ENCODE measurements at places on chromosomes 5 and 9.

- DNase-seq = no peak
Observed at GRCh38 chr9:16090907-16091629, 538.2 kb downstream of the CCDC171 start.

GRCh38 chr9:116320290-116320689, 166.7 kb downstream of the PAPPA start:
- no peak for DNase-seq

DNA sequence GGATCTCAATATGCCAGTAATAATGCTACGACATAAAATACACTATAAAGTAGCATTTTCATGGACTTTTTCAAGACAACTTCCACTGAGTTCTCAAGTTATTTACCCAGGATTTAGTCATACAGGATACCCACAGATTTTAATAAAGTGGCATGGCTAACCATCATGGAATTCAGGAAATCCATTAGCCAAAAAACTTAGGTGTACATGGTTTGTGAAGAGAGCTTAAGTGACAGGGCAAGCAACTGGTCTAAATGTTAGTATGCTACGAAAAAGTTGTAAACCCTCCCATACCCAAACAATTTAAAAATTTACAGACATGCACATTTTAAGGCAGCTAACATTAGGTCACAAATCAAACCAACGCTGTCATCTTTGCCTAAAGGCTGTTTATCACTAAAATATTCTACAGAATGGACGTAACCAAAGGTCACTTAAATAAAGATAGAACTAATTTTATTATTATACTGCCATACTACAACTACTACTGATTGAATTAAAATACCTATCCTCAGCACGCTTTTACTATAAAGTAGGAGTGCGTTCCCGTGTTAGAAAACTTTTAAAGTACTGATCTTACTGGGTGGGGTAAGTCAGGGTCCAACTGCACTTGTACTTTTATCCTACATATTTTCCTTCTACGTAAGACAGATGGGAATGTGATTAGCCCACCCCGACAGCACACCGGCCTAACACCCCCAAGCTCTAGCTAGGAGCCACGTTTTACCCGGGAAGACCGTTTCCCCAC, 1.1 kb downstream of the UBTD2 start:
- no peak for DNase-seq

DNA sequence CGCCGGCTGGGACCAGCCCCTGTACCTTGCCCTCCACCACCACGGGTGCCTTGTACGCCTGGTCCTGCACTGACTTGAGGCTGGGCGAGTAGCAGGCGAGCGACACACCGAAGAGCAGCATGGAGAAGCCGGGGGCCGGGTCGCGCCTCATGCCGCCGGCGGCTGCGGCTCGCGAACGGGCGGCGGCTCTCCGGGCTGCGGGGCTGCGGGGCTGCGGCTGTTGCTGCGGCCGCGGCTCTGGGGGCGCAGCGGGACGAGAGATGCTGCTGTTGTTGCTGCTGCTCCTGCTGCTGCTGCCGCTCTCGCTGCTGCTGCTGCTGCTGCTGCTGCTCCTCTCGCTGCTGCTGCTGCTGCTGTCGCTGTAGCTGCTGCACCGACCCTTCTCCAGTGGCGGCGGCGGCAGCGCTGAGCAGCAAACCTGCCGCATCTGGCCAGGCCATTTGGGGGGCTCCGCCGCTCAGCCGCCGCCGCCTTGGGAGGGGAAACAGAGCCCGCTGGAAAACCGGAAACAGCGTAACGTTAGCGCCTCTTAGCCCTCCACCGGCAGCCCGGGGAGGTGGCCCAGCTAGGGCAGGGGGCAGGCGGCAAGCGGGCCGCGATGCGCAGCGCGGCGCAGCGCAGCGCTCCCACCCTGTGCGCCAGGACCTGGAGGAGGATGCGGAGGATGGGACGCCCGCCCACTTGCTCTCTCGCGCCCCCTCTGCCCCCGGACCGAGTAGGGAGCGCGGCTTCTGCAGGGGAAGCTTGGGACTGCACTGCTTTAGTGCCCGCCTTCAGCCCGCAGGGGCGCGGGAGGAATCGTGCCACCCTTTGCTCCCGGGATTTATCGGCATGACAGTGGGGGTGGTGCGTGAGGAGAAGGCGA, at the start of gene NRG2:
Gene NRG2 (minus strand): TSS at position 657 of the 865 bp plus-strand sequence.
- peak; percentile 45 for DNase-seq

DNA sequence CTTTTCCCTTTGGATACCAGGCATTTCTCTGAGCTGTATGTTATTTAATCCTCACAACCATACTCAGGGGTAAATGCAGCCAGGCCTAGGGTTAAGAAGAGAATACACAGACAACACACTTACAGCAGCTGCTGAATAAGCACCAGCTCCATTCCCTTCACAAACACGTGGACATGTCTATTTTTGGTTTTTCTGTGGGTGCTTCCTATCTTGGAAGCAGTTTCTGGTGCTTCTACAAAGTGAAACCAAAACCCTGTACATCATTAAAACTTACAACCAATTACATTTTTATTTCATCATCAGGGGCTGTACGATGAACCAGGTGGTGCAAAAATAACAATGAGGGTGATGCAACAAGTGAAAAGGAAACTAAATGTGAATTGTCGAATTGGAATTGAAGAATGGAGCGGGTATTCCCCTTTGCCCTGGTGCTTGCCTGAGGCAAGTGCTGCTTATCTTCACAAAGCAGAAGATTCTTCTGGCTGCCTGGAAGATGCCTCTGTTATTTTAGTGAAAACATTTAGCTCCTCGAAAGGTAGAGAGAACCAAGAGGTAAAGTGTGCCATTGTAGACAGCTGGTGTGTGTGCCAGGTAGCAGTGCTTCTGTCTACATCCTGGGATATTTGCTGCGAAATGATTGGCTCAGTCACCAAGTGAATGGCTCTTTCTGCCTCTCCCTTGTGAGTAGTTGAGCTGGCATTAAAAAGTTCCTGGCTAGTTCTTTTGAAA, 18.6 kb upstream of the IFNB1 start:
- DNase-seq = peak; percentile 14

DNA sequence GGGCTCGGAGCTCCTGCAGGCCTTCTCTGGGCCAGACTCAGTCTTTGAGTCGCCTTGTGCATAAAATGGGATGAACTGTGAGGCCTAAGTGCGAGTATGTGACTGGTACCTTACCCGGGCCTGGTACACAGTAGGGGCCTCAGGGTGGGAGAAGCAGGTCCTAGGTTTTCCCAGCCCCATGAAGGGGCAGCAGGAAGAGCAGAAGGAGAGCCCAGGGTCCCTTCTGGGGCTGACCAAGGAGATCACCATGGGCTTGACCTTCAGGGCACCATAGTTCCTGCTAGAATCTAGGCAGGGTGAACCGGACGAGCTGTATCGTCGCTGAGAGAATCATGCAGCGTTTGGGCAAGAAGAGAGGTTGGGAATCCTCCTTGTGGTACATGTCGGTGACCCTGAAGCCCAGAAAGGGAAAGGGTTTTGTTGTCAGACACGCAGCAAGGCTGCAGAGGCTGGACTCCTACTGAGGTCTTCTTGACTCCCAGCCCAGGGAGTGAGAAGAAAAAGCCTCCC, 373 bp upstream of the PHYKPL start:
- no peak for DNase-seq

DNA sequence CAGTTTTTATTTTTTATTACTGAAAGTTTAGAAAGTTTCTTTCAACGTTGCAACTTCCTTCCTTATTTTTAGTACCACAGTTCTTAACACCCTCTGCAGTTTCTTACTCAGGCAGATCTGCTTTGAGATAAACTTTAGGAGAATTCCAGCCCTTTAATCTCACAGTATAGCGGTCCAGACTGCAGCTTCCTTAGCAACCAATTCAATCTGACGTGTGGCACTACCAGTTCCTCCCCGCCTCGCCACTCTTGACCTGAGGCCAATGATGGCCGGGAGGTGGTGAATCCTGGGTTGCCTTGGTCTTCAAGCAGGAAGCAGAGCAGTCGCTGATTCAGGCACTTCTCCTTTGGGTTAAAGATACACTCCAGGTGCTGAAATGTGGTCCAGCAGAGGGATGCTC, 334.3 kb upstream of the TRPC7 start:
- no peak for DNase-seq

DNA sequence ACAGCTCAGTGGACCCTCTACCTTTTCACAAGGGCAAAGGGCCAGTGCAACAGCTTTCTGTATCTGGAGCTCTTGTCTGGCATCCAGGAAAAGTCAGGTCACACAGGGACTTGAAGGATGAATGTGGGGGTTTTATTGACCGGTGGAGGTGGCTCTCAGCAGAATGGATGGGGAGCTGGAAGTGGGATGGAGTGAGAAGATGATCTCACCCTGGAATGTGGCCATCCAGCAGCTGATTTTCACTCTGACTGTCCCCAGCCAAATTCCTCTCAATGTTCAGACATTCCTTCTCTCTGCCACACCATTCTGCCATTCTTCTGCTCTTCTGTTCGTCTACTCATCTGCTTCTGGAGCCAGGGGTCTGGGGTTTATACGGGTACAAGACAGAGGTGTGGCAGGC, 1119.9 kb downstream of the TAF11L14 start:
- no peak for DNase-seq

- DNase-seq = no peak
Observed at GRCh38 chr5:156920042-156920860, 42.8 kb downstream of the TIMD4 start.

GRCh38 chr5:158695595-158696330, 404.0 kb downstream of the EBF1 start:
- peak; percentile 43 for DNase-seq

DNA sequence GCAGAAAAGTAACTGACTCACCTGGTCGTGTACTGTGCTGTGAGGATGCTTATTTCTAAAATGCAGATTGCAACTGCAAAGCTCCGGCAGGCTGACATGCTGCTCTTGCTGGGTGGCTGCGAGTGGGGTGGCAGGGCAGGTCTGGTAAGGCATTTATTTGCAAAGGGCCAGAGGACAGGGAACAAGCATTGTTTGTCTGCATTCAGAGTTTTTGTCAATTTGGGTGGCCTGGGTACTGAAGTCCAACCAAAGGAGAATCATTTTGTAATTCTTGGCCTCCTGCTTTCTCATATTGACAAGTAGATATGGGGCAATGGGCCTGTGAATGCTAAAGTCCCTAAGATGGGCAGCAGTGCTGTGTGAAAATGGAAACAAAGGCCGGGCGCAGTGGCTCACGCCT, at the start of gene C9:
Gene C9 (minus strand): TSS at position 129 of the 400 bp plus-strand sequence. CDS start 31 bp downstream, at position 98.
- no peak for DNase-seq

DNA sequence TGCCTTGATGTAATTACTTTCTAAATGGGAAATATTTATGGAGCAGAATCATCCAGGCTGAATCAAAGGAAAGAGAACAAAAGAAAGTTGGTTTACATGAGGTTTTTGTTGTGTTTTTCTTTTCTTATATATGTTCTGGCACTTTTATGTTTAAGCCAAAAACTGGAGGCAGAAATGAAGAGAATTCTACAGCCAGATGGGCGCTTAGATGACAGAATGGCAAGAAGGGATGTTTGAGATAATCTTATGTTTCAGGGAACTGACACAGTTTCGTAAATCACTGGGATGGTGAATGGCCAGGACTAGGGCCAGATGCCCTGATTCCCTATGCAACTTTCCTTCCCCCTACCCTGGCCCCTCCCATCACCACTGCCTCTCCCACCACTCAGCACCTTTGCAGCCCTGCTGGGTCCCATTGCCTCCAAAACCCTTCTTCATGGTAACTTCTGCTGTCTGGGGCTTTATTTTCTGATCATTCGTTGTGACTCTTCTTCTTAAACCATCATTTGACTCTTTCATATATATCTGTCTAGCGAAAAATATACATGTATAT, 111.8 kb downstream of the EFNA5 start:
- DNase-seq = no peak

DNA sequence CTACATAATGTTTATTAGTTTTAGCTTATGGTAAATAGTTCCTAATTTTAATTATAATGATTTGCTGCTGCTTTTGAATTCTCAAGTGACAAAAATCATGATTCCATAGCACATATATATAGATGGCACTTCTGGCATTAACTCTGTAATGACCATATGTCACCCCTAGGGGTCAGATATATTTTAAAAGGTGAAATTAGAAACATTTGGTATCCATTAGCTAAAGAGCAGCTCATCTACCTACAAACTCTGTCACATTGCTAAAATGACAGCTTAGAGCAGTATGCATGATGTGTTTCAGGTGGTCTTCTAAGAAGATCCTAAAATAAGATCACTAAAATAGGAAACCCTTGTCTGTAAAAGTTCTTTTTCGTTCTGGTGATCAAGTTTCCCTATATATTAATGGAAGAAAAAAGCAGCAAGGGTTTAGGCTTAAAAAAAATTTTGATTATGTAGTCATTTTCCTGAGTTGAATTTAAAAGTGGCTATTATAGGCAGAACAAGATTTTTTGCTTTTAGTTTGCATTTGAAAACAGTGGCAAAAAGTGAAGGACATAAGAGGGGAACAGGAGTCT, 157.7 kb upstream of the POU5F2 start:
- no peak for DNase-seq
